Brain microvascular endothelial cell (primary cell): ENCODE measurements at places on chromosomes 2 and 18.

DNA sequence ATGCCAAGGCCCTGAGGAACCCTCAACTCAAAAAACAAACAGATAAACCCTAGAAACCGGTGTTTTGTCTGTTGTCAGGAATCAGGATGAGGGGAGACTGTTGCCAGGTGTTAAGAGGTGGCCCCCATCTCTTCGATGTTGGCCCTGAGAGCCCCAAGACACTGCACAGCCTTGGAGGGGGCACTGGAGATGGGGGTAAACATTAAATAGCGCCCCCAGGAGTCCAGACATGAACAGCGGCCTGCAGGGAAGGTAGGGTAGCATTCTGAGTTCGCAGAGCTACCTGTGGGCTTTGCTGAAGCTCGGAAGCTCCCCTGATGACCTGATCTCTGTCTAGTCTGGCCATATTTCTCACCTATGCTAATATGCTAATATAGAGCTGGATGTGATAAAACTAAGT, 97.6 kb upstream of the SMAD2 start:
- no peak for DNase-seq

- DNase-seq, result no peak
Observed at GRCh38 chr2:138104071-138104470, 139.8 kb downstream of the HNMT start.

- peak; percentile 52 for DNase-seq
Observed at GRCh38 chr2:65299246-65299645, 71.6 kb downstream of the ACTR2 start.

GRCh38 chr2:59959944-59960343, 593.5 kb downstream of the BCL11A start:
- DNase-seq, result no peak

- DNase-seq, result peak; percentile 74
Observed at GRCh38 chr2:46967990-46968647, 52.5 kb upstream of the MCFD2 start.

DNA sequence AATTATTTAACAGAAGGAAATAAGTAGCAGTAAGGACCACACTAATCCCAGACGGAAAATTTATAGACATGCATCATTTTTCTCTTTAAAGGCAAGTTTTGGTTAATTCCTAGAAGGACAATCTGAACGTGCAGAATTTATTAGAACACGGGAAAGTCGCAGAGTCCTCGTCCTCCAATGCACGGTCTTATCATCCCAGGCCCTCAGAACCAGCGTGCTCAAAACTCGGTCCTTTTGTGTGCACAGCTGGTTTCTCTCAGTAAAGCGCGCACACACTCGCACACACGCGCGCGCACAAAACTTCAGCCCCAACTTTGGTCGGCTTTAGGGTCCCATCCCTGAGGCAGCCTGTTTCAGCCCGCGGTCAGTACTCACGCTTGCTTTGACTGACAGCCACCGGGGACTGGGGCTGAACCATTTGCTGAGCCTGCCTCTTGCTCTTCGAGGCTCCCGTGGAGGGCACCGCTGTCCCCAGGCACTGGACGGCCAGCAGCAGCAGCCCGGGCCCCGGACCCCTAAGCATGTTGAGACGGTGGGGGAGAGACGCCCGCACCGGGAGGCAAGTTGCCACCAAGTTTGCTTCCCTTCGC, 493 bp downstream of the FN1 start:
- no peak for DNase-seq

- DNase-seq, result no peak
Observed at GRCh38 chr18:63936932-63937393, 12.1 kb upstream of the HMSD start.

GRCh38 chr2:24859968-24860600, 60.0 kb downstream of the ADCY3 start:
- DNase-seq, result no peak

DNA sequence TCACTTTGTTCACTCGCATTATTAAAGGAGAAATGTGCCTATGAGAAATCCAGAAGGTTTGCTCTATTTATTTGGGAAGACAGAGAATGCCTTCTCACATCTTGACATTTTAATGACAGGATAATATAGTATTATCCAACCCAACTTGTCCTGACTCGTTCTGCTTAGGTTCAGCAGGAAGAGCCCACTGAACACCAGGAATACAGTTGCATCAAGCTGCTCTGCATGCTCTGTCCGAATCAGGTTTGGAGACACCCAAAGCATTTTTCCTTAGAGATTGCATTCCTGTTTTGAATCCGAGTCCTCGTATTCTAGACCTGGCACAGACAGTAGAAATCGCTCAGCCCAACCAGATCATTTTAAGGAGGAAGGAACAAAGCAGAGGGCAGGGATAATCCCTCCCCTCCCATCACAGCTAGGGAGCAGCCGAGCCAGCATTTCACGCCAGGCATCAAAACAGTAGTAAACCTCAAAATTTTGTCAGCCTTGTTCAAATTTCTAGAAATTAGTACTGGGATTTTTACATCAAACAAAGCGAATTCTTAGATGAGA, 837.4 kb upstream of the ID2 start:
- DNase-seq, result no peak

DNA sequence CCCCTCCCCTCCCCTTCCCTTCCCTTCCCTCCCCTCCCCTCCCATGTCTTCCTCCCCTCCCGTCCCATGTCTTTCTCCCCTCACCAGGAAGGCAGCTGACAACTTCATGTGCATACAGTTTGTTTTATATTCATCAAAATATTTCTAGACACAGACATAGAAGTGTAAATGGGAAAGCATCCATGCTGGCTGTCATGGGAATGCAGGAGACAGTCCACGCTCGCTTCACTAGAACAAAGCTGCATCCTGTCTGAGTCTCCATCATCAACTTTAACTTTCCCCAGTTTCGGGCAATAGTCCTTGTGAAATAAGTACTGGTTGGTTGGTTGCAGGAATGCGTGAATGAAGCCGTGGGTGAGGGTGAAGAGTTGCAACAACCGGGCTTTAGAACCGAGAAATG, 226.9 kb downstream of the DCDC2C start:
- DNase-seq, result no peak

- no peak for DNase-seq
Observed at GRCh38 chr18:35780937-35781336, 191.5 kb upstream of the RMP24 start.

- DNase-seq, result peak; percentile 56
Observed at GRCh38 chr2:219369447-219369861, 18.3 kb downstream of the DNPEP start.

GRCh38 chr2:160920791-160921303, 239.4 kb upstream of the TANK start:
- DNase-seq, result peak; percentile 68

DNA sequence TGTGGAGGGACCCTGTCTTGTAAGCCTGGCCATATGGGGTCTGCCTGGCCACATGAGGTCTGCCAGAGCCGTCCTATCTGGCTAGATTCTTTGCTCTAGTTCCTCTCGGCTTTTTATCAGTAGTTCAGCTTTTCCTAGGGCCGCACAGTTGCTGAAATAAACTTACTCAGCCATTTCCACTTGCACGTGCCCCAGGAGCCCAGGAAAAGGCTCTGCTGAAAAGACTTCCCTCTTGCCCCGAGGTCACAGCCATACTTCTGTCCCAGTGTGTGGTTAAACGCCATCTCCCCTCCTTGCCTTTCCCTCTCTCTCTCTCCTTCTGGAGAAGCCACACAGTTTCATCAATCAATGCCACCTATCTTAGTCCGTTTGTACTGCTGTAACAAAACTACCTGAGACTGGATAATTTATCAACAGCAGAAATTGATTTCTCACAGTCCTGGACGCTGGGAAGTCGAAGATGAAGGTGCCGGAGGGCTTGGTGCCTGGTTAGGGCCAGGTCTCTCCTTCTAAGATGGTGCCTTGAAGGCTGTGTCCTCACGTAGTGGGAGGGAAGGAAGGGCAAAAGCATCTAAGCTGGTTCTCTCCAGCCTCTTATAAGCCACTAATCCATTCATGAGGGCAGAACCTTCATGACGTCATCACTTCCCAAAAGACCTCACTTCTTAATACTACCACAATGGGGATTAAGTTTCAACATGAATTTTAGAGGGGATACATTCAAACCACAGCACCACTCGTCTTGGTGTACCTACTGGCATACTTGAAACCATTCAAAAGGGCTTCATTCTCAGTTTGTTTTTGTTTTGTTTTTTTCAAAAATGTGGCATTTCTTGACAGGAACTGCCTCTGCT, 11.2 kb upstream of the GALM start:
- no peak for DNase-seq

GRCh38 chr2:202765436-202765835, 106.1 kb downstream of the ICA1L start:
- no peak for DNase-seq

DNA sequence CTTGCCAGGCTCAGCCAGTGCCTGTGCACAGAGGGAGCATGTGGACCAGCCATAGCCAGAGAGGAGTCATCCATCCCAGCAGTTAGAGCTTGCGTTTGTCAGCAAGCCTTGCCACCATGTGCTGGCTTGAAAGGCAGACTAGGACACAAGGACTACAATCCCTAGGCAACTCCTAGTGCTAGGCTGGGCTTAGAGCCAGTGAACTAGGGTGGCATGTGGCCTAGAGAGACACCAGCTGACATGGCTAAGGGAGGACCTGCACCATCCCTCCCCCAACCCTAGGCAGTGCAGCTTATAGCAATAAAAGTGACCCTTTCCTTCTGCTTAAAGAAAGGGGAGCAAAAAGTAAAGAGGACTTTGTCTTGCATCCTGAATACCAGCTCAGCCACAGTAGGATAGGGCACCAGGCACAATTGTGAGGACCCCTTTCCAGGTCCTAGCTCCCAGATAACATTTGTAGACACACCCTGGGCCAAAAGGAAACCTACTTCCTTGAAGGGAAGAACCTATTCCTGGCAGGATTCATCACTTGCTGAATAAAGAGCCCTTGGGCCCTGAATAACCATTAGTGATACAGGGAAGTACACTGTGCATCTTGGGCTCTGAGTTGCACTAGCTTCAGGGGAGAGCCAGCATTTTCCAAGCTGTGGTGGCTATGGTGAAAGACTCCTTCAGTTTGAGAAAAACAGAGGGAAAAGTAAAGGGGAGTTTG, 38.7 kb upstream of the UXS1 start:
- DNase-seq, result no peak

GRCh38 chr2:9201185-9201891, 5.3 kb upstream of the ASAP2 start:
- DNase-seq, result peak; percentile 78

GRCh38 chr2:147806846-147807245, 38.0 kb upstream of the ACVR2A start:
- no peak for DNase-seq
